ENCODE measurements at places on chromosomes 7 and 10.

GRCh38 chr10:104641187-104641936, at the start of gene SORCS3:
Gene SORCS3, plus strand, starts transcription at chr10:104641290.
- DNase-seq = no peak

DNA sequence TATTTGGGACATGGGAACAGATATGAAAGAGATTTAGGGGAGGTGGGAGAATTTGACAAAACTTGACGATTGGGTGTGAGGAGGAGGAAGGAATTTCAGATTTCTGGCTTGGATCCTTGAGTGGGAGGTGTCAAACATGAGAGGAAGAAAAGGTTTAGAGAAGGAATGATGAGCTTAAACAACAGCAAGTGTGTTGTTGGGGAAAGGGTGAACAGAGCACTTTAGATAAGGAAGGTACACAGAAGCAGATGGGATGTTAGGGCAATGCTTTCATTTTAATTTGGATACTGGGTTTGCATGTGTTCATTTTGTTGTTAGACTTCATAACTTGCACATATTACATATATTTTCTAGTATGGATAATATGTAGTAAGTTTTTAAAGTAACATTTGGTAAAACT, 23.2 kb downstream of the REEP3 start:
- no peak for DNase-seq

- no peak for DNase-seq
These were observed 61.9 kb downstream of the SGMS1 start for GRCh38 chr10:50561816-50562215.

- DNase-seq = no peak
These were observed 51.7 kb upstream of the LEP start for GRCh38 chr7:128189231-128189930.

DNA sequence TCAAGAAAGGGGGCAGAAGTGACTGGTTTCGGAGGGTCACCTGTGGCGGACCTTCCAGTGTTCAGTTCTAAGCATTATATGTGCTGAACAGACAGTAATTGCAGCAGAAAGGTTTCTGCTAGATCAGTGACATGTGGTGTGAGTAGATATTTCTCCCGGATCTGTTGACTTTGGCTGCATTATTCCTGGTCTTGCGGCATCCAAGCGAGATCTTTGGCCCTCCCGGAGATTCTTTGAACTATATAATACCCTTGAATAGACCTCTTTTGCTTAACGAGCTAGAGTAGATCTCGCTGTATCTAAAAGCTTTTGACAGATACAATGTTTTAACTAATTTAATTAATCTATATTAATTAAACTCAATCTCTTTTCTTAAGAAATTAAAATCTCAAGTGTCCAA, 99.8 kb downstream of the PTN start:
- no peak for DNase-seq

GRCh38 chr7:76513817-76514799, 3.8 kb downstream of the UPK3B start:
- no peak for DNase-seq

DNA sequence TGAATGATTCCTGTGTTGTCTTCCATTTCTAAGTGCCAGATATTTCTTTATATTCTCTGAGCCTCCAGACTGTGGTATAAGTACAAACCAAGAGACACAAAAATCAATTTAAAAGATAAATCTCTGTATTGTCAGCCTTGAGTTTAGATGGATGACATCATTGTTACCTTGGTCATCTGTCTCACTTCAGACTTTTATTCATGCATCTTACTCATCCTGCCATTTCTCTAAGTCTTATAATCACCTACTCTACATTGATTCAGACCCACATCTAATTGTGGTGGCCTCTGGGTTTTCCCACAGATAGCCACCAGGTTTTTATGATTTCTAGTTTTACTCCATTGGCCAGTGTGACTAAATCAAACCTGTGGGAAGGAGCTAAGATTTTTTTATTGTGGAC, 26.8 kb upstream of the HDAC9 start:
- no peak for DNase-seq

DNA sequence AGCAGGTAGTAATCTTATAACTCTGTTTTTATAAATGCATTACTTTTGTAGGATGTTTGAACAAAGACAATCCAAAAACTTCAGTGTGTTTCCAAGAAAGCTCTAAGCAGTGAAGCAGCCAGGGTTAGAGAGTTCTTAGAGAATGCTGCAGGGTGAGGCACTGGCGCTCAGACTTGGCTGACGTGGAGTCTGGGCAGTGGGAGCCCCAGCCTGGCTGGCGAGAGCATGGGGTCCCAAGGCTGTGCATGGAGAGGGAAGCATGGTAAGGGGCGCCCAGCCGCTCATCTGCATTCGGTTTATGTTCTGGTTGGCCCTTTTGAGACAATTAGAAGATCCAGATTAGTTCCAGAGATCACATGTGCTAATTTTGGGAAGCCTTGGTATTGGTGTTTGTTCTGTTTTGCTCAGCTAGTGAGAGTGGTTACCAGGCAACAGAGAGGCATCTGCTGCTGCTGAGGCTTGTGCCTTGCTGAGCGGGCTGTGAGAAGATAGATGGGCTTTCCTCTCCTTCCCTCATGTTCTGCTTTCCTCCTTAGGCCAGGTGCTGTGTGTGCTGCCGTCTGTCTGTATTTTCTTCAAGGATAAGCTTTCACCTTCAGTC, 10.3 kb downstream of the SUN1 start:
- no peak for DNase-seq

GRCh38 chr7:70047891-70048448, 449.7 kb downstream of the AUTS2 start:
- no peak for DNase-seq

DNA sequence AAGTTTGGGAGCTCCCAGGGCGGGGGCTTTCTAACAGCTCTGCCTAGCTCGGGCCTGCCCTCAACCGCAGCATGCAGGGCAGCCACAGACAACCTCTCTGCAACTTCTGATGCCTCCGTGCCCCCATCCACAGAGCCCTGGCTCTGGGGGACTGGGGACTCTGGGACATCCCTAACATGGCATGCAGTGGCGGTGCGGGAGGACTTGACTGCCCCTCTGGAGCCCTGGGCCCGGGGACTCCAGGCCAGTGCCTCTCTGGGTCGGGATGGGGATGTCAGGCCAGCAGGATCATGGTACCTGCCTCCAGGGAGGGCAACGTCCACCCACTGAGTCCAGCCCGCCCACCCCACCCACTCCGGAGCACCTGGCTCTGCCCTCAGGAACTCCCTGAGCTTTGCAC, 520 bp upstream of the AQP1 start:
- no peak for DNase-seq

GRCh38 chr10:96891840-96892239, 59.7 kb downstream of the LCOR start:
- DNase-seq = no peak

GRCh38 chr7:99677013-99677647, 2.7 kb downstream of the CYP3A5 start:
- DNase-seq = no peak

DNA sequence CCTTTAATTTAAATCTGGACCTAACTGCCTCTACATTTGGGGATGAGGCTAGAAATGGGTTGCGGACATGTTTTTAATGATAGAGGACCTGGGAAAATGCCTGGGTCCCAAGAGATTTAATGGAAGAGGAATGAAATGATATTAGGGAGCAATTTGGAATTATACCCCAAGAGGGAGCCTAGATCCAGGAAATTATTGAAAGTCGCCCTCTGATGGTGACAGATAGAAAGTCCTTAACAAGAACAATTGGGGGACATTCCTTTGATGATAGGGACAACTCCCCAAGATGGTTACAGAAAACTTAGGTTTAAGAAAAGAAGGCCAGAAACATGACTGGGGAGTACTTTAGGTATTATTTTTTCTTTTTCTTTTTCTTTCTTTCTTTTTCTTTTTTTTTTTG, 9.5 kb upstream of the TSGA13 start:
- no peak for DNase-seq

DNA sequence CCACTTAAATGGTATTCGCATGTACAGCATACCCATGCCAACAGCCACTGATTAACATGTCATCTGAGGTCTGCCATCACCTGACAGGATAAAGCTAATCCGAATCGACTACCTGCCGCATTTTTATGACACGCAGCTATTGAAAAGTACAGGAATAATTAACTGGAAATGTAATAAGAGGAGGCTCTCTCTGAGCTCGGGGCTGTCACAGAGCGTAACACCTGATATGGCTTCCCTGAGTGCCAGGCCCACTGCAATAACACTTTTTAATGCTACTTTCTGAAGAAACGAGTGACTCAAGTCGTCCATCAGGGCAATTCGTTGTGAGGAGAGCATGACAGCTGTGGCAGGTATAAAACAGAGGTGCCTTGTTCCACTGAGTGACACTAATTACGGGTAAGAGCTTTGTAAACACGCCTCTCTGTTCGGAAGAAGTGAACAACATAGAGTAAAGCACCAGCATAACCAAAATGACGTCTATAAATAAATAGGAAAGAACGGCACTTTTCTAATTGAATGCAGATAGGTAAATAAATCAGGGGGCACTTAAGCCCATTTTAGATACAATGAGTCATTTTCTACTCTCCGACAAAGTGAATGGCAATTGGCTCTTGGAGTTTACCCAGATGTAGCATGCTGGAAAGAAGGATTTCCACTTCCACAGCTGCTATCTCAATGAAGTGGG, 56.5 kb upstream of the CREB5 start:
- DNase-seq = no peak

GRCh38 chr10:72337039-72337629, 17.6 kb downstream of the DNAJB12 start:
- no peak for DNase-seq

- no peak for DNase-seq
These were observed 122.5 kb downstream of the OAT start for GRCh38 chr10:124296121-124296812.

DNA sequence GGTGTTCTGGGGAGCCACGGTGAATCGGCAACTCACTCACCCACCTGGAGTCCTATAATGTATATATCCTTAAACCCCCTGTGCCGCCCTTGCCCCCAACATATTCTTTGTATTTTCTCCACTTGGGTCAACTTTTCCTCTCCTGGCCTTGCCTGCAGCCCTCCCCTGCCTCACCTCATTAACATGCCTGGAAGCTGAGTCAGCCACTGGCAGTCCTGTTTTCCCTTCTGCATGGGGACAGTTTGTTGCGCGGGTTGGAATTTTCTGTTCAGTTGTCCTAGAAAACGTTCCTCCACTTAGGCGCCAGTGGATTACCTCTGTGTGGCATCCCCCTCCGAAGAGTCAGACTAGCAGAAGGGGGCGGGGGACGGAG, 97.4 kb downstream of the C10orf105 start:
- DNase-seq = no peak

- no peak for DNase-seq
These were observed 63.9 kb upstream of the LOXL4 start for GRCh38 chr10:98331885-98332284.

DNA sequence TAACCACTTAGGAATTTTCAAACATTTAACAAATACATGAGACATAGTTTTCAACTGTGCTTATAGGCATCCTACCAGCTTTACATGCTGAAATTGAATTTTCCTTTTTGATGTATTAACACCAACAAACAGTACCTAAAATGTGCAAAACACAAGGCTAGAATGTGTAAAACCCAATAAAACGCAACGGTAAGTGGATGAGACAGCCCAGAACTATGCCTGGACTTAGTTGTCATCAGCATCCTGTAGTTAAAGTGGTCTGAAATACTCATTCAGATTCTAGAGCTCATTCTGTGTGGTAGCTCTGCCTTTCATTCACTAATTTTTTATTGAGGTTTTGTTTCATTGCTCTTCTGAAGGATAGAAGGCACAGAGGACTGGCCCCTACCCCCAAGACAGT, 137.1 kb downstream of the BMPER start:
- DNase-seq = no peak

GRCh38 chr7:131131746-131132431, 195.8 kb upstream of the MKLN1 start:
- no peak for DNase-seq

GRCh38 chr10:54940418-54940817, 139.4 kb upstream of the PCDH15 start:
- no peak for DNase-seq
